ENCODE measurements at places on chromosomes 5 and 9. TPM values are rescaled to one million over a fixed set of nuclear protein-coding genes. Genes with fewer than 3 reads are reported as not detected.
A peak's percentile ranks its signal among the peaks of the same experiment; 100 is the strongest.

Gene ACTL7A
- total RNA-seq, result not detected

Gene ARL14EPL
- not detected for total RNA-seq

Gene NMUR2
- not detected for total RNA-seq

- no peak overlapping the region for H3K4me3 ChIP-seq
- H3K27ac ChIP-seq, result no peak overlapping the region
- H3K4me1 ChIP-seq, result no peaks in the 10 kb centered on the region
- DNase-seq, result no peak
Observed at GRCh38 chr5:172412724-172413286, 41.5 kb downstream of the SH3PXD2B start.

- H3K4me3 ChIP-seq, result no peak overlapping the region
- no peaks in the 10 kb centered on the region for H3K4me1 ChIP-seq
- H3K27me3 ChIP-seq, result no peaks in the 10 kb centered on the region
- H3K36me3 ChIP-seq, result no peaks in the 10 kb centered on the region
- no peak for DNase-seq
- H3K27ac ChIP-seq, result no peak overlapping the region
Observed at GRCh38 chr5:23742701-23743100, 235.3 kb downstream of the PRDM9 start.

DNA sequence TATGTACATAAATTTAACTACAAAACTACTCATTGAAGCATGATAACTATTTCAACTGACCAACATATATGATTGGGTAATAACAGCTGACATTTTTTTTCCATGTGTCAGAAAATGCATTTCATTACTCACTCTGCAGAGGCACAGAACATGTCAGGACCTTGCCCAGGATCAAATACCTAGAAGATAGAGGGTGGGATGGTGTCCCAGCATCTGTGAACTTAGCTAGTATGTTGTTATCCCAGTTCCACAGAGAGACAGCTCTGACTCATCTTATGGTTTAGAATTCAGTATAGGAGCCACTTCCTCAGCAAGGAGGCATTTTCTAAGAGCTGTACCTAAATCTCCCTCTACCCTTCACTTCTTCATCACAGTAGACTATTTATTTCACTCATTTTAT is 1198.6 kb upstream of the ACO1 start:
- no peaks in the 10 kb centered on the region for H3K36me3 ChIP-seq
- H3K27me3 ChIP-seq, result no peaks in the 10 kb centered on the region
- no peak overlapping the region for H3K27ac ChIP-seq
- H3K4me1 ChIP-seq, result no peaks in the 10 kb centered on the region
- DNase-seq, result no peak

DNA sequence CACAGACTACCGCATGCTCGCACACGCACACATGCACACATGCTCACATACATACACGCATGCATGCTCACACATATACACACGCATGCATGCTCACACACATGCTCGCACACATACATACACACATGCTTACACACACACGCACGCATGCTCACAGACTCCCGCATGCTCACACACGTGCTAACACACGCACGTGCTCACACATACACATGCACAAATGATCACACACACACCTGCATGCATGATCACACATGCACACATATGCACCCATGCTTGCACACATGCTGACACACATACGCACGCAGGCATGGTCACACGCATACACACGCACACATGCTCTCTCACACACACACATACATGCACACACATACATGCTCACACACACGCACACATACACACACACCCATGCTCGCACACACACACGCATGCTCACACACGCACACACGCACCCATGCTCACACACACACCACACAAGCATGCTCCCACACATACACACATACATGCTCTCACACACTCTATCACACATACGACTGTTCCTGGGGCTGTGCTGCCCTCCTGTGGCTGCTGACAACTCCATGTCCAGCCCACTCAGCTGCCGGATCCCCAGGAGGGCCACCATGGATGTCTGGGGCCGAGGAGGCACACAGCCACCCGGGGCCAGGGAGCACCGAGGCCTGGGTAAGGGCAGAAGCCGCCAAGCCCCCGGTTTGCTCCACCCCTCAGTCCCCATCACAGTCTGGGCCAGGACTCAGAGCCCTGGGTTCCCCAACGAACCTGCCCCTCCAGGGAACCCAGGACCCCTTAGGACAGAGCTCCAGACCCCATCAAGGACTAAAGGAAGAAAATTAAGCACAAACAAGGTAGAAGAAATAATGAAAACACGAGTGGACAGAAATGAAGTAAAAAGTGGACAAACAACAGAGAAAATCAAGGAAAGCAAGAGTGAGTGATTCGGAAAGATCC is 31.4 kb upstream of the EGFL7 start:
- H3K27ac ChIP-seq, result no peak overlapping the region
- peak; percentile 74 for DNase-seq
- peaks cover 14% of the 10 kb centered on the region for H3K27me3 ChIP-seq
- no peak overlapping the region for H3K4me3 ChIP-seq
- H3K4me1 ChIP-seq, result no peaks in the 10 kb centered on the region

GRCh38 chr5:155783791-155784190 is 543.2 kb upstream of the SGCD start:
- no peaks in the 10 kb centered on the region for H3K4me1 ChIP-seq
- H3K4me3 ChIP-seq, result no peak overlapping the region
- H3K27ac ChIP-seq, result no peak overlapping the region
- H3K27me3 ChIP-seq, result no peaks in the 10 kb centered on the region
- no peak for DNase-seq

DNA sequence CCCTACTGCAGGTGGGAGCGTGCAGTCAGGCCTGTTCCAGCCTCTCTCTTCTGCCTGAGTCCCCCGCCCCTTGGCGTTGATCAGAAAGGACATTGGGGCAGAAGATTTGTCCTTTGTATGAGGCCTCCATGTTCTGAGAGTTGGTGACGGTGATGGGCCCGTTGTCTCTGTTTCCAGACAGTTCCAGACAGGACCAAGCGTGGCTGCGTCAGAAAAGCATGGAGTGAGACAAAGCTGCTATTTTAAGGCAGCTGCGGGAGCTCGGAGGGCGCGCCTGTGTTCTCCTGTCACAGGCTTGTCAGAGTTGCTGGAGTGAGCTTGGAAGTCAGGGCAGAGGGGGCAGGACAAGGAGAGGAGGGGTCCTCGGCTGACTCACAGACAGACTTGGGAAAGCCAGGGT is 32.1 kb upstream of the SH3PXD2B start:
- H3K4me1 ChIP-seq, result no peaks in the 10 kb centered on the region
- DNase-seq, result no peak
- no peak overlapping the region for H3K27ac ChIP-seq

- peaks cover 9% of the 10 kb centered on the region for H3K36me3 ChIP-seq
- no peak for DNase-seq
- H3K4me3 ChIP-seq, result no peak overlapping the region
- H3K27me3 ChIP-seq, result no peaks in the 10 kb centered on the region
- H3K4me1 ChIP-seq, result peaks cover 52% of the 10 kb centered on the region
- no peak overlapping the region for H3K27ac ChIP-seq
Observed at GRCh38 chr9:104907278-104907951, 20.5 kb downstream of the ABCA1 start.

- no peak overlapping the region for H3K27ac ChIP-seq
- no peaks in the 10 kb centered on the region for H3K36me3 ChIP-seq
- no peak overlapping the region for H3K4me3 ChIP-seq
- H3K27me3 ChIP-seq, result peaks cover 17% of the 10 kb centered on the region
- DNase-seq, result no peak
- peaks cover 3% of the 10 kb centered on the region for H3K4me1 ChIP-seq
Observed at GRCh38 chr9:126376311-126377175, 49.9 kb downstream of the MVB12B start.

GRCh38 chr5:5042806-5043205 is 97.3 kb upstream of the ADAMTS16 start:
- DNase-seq, result no peak
- H3K27me3 ChIP-seq, result no peaks in the 10 kb centered on the region
- no peak overlapping the region for H3K27ac ChIP-seq
- H3K4me1 ChIP-seq, result no peaks in the 10 kb centered on the region
- H3K4me3 ChIP-seq, result no peak overlapping the region
- H3K36me3 ChIP-seq, result no peaks in the 10 kb centered on the region

- H3K36me3 ChIP-seq, result no peaks in the 10 kb centered on the region
- no peak overlapping the region for H3K27ac ChIP-seq
- H3K4me3 ChIP-seq, result no peak overlapping the region
- DNase-seq, result no peak
- no peaks in the 10 kb centered on the region for H3K27me3 ChIP-seq
- H3K4me1 ChIP-seq, result no peaks in the 10 kb centered on the region
Observed at GRCh38 chr5:153168241-153168640, 322.2 kb upstream of the GRIA1 start.

DNA sequence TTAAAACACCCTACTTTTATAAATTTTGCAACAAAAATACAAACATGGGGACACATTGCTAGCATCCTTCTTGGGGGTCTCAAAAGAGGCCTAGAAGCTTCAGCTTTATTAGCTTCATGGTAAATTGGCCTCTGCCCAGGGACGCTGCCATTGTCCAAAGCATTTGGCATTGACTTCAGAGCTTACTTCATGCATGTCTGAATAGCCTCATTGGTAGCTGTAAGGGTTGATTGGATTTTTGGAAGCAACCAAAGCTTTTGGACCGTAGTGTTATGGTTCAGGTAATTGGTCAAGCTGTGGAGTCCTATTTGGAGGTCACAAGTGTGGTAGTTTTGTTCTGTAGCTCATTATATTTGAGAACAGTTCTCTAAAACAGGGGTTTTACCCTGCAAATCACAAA is 411.7 kb upstream of the SLC24A2 start:
- H3K27me3 ChIP-seq, result peaks cover 3% of the 10 kb centered on the region
- DNase-seq, result no peak
- H3K4me3 ChIP-seq, result no peak overlapping the region
- H3K4me1 ChIP-seq, result peaks cover 13% of the 10 kb centered on the region
- H3K36me3 ChIP-seq, result no peaks in the 10 kb centered on the region
